CD4-positive, alpha-beta T cell treated with Interferon gamma for 1 hour (primary cell): ENCODE measurements at places on chromosomes 6 and 20.

DNA sequence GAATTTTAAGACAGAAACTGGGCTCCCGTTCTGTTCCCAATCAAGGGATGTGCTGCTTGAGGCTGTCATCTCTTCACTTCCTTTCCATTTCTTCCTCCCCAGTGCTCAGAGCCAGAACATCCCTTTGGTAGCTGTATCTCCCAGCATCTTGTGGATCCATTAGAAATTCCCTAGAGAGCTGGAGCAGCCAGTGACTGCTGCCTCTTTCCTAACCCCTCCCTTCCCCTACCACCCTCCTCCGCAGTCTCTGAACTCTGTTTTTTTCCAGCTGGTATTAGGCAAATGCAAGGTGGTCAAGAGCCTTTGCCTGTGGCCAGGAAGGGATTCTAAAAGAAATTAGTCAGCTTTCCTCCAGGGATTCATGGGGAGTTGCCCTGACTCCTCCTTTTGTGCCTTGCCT lies 208.0 kb downstream of the EYA2 start:
- DNase-seq, result no peak

- DNase-seq, result no peak
These were observed 5.1 kb downstream of the VNN1 start for GRCh38 chr6:132708771-132709170.

DNA sequence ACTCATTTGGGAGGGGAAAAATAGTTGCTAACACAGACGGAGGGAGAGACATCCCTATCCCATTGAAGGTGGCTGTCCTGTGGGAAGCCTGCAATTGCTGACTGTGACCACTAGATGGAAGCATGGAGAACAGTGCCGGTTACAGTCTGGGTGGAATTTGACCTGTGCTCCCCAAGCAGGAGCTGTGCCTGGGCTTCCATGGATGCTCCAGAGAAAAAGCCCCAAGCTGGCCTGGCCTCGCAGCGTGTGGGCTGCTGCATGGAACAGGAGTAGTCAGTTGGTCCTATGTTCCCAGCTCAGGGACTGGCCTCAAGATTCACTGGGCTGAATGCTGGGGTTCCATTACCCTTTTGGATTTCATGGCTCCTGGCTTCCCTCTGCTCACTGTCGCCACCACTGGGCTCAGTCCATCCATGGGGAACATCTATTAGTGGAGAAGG lies 116.3 kb upstream of the CHD6 start:
- DNase-seq, result no peak

GRCh38 chr20:38298768-38299288 lies 5.1 kb upstream of the BPI start:
- peak; percentile 36 for DNase-seq

DNA sequence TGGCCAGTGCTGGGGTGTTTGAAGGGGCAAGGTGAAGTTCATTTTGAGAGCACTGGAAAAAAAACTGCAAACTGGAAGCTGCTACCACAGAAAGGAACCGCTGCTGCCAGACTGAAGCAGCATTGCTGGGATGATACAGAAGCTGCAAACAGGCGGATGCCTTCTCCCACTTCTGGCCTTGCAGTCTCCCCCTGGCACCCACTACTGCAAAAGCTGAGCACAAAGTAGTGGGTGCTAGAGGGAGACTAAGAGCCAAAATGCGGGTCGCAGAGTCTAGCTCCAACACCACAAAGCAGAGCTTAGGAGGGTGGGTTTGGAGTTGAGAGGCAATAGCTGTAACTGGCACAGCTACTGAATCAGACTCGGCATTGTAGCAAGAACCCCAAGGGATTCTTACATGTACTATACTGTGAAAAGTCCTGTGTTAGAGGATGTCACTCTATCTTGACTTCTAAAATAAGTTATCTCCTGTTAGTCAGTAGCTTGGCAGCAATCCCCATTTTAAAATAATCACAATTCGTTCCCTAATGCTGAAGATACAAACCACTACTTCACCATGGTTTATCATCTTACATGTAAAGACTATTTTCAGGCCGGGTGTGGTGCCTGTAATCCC lies 44.0 kb upstream of the COL21A1 start:
- no peak for DNase-seq

GRCh38 chr6:158559895-158560835 lies at the start of gene TMEM181:
Gene TMEM181, plus strand, starts transcription at chr6:158560091. Its CDS starts 134 bp downstream, at chr6:158560225.
- peak; percentile 85 for DNase-seq

GRCh38 chr6:26520850-26521599 lies 17.1 kb upstream of the HMGN4 start:
- DNase-seq, result peak; percentile 88

DNA sequence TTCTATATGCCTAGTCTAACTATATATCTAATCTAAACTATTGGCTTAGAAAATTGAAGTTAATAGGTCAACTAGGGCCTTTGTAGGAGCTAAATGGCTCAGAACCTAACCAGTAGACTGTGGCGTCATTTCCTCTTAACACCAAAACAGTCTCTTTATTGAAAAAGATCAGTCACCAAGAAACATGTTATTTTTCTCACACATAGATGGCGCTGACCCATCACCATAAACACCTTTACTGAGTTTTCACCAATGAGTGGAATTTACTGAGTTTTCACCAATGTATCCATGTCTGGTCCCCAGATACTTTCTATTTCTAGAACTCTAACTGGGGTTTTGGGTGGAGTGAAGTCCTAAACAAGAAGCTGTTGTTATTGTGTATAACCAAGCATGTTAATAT lies 636.0 kb downstream of the BCKDHB start:
- DNase-seq, result no peak

DNA sequence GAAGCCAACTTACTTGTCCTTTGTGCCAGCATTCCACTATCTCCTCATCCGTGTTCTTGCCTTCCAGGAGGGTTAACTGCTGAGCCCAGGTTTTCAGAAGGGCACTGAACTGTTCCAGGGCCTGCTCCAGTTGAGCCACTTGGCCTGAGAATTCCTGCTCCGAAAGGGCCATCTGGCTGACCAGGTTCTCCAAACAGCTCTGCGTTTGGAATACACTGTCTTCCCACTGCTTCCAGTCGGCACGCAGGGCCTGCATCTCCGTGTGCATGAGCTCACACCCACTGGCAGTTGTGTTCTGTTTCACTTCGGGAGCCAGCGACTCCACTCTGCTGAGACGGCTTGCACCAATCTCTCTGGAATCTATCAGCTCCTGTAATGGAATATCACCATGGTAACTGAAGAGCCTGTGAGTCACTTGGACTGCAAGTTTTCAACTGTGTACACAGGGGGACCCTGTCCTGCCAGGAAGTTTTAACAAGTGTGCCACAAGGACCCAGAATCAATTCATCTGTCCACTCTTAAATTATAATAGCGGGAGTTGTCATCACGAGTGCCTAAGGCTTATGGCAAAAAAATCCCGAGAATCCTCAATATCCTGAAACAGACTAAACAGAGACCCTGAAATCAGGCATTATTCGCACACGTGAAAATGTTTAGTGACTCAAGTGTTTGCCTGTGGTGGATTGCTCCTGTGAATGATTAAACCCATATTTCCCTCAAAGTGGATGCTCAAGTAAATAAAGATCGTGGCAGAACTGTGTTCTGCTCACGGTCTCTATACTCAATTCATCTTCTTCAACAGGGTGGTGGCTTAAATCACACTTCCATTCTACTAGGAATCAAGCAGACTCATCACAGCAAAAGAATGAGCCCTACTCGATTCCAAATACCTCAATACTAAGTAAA lies 255.9 kb downstream of the SYNE1 start:
- no peak for DNase-seq

GRCh38 chr20:47561180-47561579 lies 59.5 kb downstream of the NCOA3 start:
- DNase-seq, result no peak

- DNase-seq, result no peak
These were observed 2.3 kb downstream of the PXDC1 start for GRCh38 chr6:3749067-3749841.

DNA sequence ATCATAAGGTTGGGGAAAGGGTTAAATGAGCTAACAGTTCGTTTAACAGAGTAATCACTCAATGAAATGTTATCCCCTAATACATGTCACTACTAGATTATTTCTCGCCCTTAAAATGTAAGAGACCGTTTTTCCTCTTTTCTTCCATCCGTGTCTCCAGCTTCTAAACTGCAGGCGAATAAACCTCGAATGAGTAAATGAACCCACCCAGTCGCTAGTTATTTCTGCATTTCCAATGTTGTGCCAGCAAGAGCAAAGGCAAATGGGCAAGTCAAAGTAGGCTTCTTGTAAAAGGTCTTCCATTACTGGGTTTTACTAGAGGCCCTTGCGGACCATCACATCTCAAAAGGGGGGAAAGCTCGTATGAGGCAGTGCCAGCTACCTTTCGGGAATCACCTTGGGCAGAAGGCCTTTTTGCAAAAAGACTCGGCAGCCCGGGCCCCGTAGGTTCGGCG lies 400 bp upstream of the SMAP1 start:
- no peak for DNase-seq

- DNase-seq, result no peak
These were observed 78.0 kb upstream of the MRPS10 start for GRCh38 chr6:42295677-42296076.

GRCh38 chr6:116434056-116434725 lies 27.0 kb upstream of the CALHM6 start:
- DNase-seq, result no peak

GRCh38 chr6:17470202-17470937 lies 77.0 kb downstream of the CAP2 start:
- no peak for DNase-seq

- DNase-seq, result no peak
These were observed 541.8 kb upstream of the NRSN1 start for GRCh38 chr6:23584134-23584763.

DNA sequence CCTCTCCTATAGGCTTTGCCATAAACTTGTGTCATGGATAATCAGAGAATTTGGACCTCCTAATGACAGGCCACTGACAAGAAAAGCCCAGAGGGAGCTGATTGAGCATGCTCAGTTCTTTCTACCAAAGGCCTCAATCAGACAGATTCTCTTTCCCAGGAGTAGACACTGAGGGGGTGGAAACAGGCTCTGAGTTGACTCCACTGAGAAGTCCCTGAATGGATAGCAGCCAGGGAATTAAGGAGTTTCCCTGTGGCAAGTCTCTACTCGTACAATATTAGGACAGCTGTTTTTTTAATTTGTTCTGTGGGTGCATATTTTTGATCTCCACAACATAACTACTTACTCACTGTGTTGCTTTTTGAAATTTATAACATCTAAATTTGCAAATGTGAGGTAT lies 63.3 kb downstream of the SLC16A10 start:
- DNase-seq, result no peak

GRCh38 chr6:134168590-134169208 lies 116.3 kb upstream of the SLC2A12 start:
- no peak for DNase-seq

DNA sequence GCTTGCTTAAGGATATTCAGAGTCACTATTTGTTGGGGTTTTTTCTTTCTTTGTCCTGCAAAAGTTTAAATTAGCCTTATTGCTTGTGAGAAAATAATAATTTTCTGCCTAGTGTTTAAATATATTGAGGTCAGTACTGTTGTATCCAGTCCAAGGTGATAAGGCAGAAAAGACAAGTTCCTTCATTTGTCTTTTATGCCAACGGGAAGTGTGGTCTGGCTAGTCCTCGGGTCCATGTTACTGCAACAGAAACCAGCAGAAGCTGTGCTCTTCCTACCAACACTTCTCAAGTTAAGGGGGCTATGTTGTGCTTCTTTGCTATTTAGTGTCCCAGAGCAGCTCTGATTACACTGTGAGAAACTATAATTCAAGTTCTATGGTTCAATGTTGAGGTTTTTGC lies 301.1 kb downstream of the TBC1D7 start:
- no peak for DNase-seq

GRCh38 chr6:16174416-16175078 lies 45.7 kb downstream of the MYLIP start:
- no peak for DNase-seq

DNA sequence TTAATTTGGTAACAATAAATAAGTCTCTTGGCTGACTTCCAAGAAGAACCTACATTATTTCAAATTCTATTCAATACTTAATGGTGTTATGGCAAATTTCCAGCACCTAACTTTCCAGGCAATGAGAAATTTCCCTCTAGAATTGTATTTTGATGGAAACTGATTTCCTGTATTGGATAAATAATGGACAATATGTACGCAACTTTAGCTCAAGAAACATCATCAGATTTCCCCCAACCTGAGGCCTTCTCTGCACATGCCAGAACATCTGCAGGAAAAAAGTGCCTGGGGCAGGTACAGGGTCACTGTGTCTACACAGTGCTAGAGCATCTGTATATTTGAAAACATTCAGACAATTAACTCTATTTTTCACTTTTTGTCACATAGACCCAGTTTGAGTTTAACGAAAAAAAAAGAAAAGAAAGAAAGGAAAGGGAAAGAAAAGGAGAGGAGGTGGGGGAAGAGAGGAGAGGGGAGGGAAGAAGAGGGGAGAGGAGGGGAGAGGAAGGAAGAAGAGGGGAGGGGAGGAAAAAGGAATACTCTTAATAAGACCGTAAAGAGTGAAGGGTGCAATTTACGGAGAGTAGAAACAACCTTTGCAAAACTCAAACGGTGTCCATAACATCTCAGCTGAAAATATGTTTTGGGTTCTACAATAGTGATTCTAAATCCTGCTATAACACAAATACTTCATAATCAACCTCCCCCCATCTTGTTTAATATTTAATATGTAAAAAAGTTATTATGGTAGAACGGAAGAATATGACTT lies 130.0 kb downstream of the TSHZ2 start:
- DNase-seq, result no peak

- no peak for DNase-seq
These were observed 42.3 kb upstream of the RALGAPA2 start for GRCh38 chr20:20754714-20755113.

GRCh38 chr6:355373-356208 lies 36.0 kb upstream of the IRF4 start:
- DNase-seq, result no peak

DNA sequence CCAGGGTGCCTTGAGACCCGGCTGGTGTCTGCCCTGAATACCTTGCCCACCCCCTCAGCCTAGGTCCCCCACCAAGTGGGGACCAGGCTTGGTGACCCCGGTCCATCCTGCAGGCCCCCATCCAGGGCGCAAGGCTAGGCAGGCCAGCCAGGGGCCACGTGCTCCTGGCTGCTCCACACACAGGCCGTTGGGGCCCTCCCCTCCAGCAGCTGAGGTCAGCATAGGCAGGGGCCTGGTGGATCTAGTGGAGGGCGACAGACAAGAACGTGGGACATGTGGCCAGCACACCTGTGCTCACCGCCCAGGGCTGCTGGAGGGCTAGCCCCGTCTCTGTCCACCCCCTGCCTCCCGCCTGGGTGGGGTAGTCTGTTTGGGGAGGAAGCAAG lies 7.5 kb upstream of the HRH3 start:
- DNase-seq, result no peak

GRCh38 chr6:133206942-133207341 lies 34.2 kb upstream of the EYA4 start:
- no peak for DNase-seq
